ENCODE measurements at places on chromosomes 7 and 10.

DNA sequence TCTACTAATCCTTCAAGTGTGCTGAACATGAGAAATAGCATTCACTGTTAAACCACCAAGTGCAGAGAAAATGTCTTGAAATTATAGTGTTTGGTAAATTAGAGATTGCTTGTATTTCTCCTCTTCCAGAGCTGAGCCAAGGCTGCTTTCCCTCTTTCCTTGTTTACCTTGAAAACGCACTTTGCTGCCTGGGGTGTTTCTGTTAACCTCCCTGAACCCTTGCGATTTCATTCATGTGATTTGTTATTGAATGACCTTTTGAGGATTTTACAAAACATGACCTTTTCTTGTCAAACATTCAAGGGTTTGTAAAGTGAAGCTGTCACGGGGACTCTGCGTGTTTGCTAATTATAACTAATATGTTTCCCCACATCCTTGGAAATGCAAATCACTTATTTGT lies 169.4 kb downstream of the LRMDA start:
- DNase-seq = no peak

- no peak for DNase-seq
Observed at GRCh38 chr10:107103174-107104025, 61.1 kb downstream of the SORCS1 start.

GRCh38 chr10:50349554-50349953 lies 98.2 kb upstream of the ASAH2 start:
- DNase-seq = no peak

- no peak for DNase-seq
Observed at GRCh38 chr10:14801723-14802122, 27.0 kb upstream of the FAM107B start.

GRCh38 chr7:73738220-73738611 lies 386 bp downstream of the ABHD11 start:
- peak; percentile 75 for DNase-seq

DNA sequence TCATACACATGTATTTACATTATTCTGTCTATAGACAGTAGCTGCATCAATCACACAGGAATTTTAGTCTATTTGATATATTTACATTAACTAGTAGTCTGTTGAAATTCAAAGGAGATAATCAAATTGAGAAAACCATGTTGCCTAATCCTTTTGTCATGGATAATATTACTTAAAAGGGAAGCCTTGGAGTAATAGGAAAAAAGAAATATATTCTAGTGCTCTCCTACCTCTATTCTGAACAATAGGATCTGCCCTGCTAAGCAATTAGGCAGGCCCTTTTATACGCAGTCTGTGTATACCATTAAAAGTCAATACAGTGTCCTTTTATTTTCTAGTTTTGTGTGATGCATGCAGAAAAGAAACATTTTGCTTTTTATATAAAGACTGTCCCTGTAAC lies 24.5 kb downstream of the UMAD1 start:
- no peak for DNase-seq
